Central memory CD8-positive, alpha-beta T cell (primary cell): ENCODE measurements at places on chromosomes 7 and 10.

DNA sequence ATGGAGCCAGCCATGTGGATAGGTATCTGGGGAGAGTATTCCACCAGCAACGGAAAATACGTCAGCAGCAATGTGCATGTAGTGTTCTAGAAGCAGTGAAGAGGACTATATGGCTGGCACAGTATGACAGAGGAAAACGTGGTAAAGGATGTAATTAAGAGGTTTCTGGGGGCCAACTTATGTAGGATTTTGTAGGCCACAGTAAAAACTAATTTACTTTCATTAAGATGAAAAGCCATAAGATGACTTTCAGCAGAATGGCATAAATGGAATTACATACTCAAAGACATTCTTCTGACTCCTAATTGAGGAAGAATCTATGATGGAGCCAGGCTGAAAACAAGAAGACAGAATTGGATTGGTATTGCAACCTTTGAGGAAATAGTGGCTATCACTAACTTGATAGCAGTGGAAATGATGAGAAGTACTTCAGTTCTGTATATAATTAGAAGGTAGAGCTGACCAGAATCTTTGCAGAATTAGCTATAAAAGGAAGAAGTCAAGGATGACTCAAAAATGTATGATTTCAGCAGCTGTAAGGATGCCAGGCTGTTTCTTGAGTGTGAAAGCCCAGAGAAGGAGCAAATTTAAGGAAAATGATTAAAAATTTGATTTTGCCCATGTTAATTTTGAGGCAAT, 156.7 kb downstream of the MBL2 start:
- no peaks in the 10 kb centered on the region for H3K36me3 ChIP-seq
- no peak overlapping the region for H3K27ac ChIP-seq
- H3K4me3 ChIP-seq, result no peak overlapping the region
- no peaks in the 10 kb centered on the region for H3K27me3 ChIP-seq

- H3K27me3 ChIP-seq, result no peaks in the 10 kb centered on the region
- H3K4me3 ChIP-seq, result no peak overlapping the region
- H3K27ac ChIP-seq, result no peak overlapping the region
- peaks cover 70% of the 10 kb centered on the region for H3K36me3 ChIP-seq
- peaks cover 20% of the 10 kb centered on the region for H3K4me1 ChIP-seq
These were observed 12.4 kb downstream of the NDST2 start for GRCh38 chr10:73798927-73799560.

DNA sequence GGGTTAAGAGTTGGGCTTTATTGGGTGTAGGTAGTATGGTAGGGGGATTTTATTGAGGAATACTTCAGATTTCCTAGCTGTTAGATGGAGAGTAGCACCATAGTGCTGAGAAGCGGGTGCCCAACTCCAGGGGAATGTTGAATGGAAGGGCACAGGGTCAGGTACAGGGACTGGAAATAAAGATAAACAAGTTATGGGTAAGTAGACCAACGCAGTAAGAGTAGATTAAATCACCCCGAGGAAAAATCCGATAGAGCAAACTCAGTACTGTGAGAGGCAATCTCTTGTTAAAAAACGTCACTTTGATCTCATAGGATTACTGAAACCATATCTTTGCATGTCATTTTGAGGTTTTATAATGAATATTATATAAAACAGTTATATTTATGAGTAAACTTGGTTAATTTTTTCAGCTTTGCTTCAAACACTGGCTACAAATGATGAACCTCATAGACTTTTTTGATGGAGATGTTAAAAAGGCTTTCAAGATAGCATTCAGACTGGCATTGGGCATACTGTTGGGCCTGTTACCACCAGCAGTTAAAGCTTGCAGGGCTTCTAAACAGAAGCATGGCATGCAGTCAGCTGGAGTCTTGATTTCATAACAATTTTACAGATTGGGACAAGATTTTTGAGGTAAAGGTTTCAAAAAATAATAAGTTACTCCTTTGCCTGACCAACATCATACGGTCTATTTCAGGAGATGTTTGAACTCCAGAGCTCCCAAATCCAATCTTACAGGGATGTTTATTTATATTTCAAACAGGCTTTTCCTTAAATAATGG, 7.1 kb downstream of the AHR start:
- H3K27me3 ChIP-seq, result peaks cover 11% of the 10 kb centered on the region
- peak overlapping the region; percentile 83 for H3K27ac ChIP-seq
- no peaks in the 10 kb centered on the region for H3K36me3 ChIP-seq
- H3K4me1 ChIP-seq, result peaks cover 26% of the 10 kb centered on the region

DNA sequence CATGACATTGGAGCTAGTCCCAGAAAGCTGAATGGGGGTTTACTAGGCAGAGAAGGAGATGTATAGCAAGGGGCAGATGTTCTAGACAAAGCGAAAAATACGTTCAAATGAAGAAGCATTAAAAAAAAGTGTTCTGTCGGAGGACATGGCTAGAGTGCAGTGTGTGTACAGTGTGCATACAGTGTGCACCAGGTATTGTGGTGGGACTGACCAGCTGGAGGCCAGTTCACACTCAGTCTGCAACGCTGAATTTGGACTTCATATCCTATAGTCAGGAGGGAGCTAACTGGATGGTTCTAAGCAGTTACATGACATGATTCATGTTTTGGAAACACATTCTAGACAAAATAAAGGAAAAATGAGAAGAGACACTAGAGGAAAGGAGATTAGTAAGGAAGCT, 8.8 kb downstream of the BBIP1 start:
- peaks cover 20% of the 10 kb centered on the region for H3K36me3 ChIP-seq
- DNase-seq, result no peak
- H3K4me3 ChIP-seq, result no peak overlapping the region
- H3K27me3 ChIP-seq, result no peaks in the 10 kb centered on the region
- no peak overlapping the region for H3K27ac ChIP-seq
- H3K4me1 ChIP-seq, result peaks cover 23% of the 10 kb centered on the region

- H3K36me3 ChIP-seq, result peaks cover 41% of the 10 kb centered on the region
- peaks cover 57% of the 10 kb centered on the region for H3K4me1 ChIP-seq
These were observed 252.3 kb upstream of the KLF14 start for GRCh38 chr7:130986261-130986690.

DNA sequence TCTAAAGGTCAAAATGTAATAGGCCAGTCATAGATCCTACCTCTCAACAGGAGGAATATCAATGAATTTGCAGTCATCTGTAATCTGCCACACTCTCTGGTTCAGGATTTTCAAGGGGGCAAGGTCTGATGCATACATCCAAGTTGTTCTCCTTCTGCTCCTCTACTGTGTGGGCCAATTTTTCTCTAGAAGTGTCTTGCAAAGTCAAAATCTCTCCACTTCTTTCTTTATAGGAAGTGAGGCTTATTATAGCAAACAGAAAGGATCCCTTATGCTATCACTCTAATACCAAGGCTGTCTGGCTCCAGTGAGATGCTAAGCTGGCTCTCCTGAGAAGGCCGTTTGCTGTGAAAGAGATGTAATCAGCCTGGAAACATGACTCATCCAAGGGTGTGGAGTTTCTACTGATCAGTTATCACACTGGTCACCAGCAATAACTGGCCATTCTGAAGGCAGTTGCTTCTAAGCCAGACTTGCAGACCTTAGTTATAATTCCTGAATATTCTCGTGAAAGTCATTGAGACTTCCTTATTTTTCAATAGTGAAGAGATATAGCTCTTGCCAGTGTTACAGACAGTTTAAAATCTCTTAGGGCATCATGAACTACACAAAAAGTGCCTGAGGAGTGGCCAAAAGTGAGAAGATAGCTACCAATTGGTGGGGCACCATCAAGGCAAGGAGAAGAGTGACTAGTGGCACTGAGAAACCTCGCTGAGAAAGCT, 43.2 kb upstream of the LRGUK start:
- H3K4me1 ChIP-seq, result no peaks in the 10 kb centered on the region
- peaks cover 3% of the 10 kb centered on the region for H3K27me3 ChIP-seq
- H3K27ac ChIP-seq, result no peak overlapping the region
- DNase-seq, result no peak

DNA sequence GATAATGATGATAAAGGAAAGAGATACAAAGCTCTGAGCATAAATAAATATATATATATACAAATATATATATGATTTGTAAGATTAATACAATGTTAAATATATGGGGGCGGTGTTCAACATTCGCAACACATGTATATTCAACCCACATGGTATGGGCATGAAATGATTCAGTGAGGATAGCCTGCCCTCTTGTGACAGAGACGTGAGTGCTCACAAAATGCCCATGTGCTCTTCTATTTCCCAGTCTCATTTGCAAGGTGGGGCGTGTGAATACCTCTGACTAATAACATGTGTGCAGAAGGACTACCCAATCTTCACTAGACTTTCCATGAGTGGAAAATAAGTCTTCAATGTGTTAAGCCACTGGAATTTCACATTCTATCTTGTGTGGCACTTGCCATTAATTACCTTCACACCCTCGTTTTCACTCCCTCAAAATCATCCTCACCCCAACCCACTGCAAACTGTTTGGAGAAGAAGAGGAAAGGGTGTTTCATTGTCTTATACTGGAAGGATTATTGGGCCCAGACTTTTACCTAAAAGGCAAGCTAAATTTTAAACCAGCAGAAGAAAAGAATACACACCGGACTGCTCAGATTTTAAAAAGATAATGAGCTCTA, 26.9 kb downstream of the ASAH2 start:
- no peak for DNase-seq
- H3K27ac ChIP-seq, result no peak overlapping the region
- H3K4me3 ChIP-seq, result no peak overlapping the region
- H3K36me3 ChIP-seq, result no peaks in the 10 kb centered on the region
- H3K4me1 ChIP-seq, result no peaks in the 10 kb centered on the region
- peaks cover 32% of the 10 kb centered on the region for H3K27me3 ChIP-seq

DNA sequence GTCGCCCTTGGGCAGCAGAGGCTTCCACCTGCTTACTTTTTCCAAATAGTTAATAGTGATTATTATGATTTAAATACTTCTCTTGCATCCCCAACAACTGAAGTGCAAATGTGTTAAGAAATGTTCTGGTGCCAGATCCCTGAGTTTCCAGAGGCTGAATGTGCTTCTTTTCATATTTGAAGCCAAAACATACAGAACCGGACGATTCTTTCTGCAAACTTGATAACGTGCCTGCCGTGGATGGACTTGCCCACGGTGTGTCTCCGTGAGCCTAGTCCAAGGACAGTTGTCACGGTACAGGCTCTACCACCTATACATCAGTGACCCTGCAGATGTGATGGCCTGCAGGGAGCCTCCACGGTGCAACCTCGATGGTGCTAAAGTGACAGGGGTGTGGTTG, 198.6 kb upstream of the LYZL2 start:
- DNase-seq, result no peak
- H3K27ac ChIP-seq, result no peak overlapping the region
- H3K27me3 ChIP-seq, result peaks cover 23% of the 10 kb centered on the region

GRCh38 chr10:125991392-125991791, 95.0 kb downstream of the FANK1 start:
- H3K27me3 ChIP-seq, result peaks cover 9% of the 10 kb centered on the region
- H3K4me1 ChIP-seq, result no peaks in the 10 kb centered on the region
- H3K36me3 ChIP-seq, result no peaks in the 10 kb centered on the region
- no peak overlapping the region for H3K27ac ChIP-seq
- no peak for DNase-seq

DNA sequence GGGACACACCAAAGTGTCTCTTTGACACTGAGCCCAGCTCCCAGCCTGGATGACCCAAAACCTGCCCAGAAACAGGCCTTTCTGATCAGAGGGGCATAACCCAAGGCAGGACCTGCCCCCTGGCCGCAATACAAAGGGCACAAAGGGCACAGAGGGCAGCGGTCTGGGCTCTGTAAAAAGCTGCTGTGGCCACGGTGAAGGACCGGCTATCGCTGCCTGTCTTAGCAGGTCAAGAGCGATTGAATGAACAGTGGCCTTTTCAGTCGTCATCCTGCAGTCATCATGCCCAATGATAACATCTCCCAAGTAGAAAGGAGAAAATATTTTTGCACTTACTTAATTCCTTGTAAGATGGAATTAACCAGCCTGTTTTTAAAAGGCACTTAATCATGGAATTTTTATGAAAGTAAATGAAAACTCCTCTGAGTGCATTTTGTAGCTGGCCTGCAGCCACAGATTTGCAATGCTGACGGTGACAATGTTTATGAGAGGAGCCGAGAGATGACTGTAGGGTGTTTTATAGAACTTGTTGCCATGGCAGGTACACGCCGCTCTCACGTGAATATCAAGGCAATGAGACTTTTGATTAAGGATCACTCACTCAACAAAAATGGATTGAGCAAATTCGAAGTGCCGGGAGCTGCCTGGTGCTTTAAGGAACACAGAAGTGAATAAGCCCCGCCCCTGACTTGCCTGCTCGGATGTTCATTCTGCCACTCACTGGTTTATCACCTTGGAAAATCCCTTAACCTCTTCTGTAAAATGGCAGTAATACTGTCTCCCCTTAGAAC, 47.3 kb upstream of the BHLHA15 start:
- H3K27me3 ChIP-seq, result no peaks in the 10 kb centered on the region
- DNase-seq, result no peak
- no peak overlapping the region for H3K4me3 ChIP-seq
- no peak overlapping the region for H3K27ac ChIP-seq

GRCh38 chr7:79055722-79056415, 397.6 kb downstream of the MAGI2 start:
- no peak for DNase-seq
- no peaks in the 10 kb centered on the region for H3K27me3 ChIP-seq
- H3K4me1 ChIP-seq, result no peaks in the 10 kb centered on the region
- H3K36me3 ChIP-seq, result peaks cover 2% of the 10 kb centered on the region
- no peak overlapping the region for H3K4me3 ChIP-seq

GRCh38 chr10:47038881-47039561, 127.8 kb downstream of the PTPN20 start:
- H3K27me3 ChIP-seq, result no peaks in the 10 kb centered on the region
- no peak overlapping the region for H3K4me3 ChIP-seq
- no peak overlapping the region for H3K27ac ChIP-seq
- DNase-seq, result no peak
- H3K36me3 ChIP-seq, result no peaks in the 10 kb centered on the region

GRCh38 chr10:32317795-32318357, 29.1 kb downstream of the EPC1 start:
- peaks cover 13% of the 10 kb centered on the region for H3K36me3 ChIP-seq
- peak overlapping the region; percentile 56 for H3K4me3 ChIP-seq
- H3K4me1 ChIP-seq, result peaks cover 84% of the 10 kb centered on the region
- no peaks in the 10 kb centered on the region for H3K27me3 ChIP-seq
- peak overlapping the region; percentile 86 for H3K27ac ChIP-seq
- DNase-seq, result no peak

DNA sequence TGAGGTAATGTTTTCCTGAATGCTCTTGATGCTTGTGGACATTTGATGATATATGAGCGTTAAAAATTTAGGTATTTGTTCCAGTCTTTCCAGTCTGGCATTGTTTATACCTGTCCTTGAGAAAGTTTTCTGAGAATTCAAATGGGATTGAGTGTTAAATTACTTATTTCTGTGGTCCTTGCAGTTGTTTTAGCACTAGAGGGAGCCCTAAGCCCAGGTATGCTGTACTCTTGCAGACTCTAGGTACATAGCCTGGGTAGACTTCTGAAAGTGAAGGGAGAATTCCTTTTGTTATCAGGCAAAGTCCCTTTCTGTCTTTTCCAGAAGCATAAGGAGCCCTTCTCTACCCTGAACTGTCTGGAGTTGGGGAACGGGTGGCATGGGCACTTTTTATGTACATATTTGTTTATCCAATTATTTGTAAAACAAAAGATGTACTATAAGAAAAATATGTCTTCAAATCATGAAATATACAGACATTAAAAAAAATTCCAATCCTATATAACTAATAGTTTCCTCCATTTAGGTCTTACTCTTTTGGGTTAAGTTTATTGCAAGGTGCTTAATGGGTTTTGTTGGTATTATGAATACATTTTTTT, 262.1 kb downstream of the ATRNL1 start:
- no peak for DNase-seq
- H3K4me3 ChIP-seq, result no peak overlapping the region
- no peaks in the 10 kb centered on the region for H3K36me3 ChIP-seq
